Kasumi-1 (cell line): ENCODE measurements at places on chromosomes 3 and 15.

DNA sequence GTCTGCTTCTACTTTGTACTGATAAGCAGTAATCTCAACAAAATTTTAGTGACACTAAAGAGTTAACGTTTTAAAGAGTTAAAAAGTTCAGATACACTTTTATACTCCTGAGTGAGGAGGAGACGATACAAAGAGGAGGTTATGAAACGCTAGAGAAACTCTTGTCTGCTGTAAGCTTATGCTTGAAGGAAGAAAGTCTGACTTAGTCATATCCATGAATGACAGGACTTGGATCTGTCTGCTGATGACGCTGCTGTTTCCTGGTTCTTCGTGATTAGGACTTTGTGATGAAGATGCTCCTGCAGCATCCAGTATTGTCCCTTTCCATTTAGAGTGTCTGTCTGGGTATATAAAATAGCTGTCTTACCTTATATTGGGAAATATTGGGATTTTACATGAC is 15.8 kb downstream of the TCF12 start:
- no peak for DNase-seq

DNA sequence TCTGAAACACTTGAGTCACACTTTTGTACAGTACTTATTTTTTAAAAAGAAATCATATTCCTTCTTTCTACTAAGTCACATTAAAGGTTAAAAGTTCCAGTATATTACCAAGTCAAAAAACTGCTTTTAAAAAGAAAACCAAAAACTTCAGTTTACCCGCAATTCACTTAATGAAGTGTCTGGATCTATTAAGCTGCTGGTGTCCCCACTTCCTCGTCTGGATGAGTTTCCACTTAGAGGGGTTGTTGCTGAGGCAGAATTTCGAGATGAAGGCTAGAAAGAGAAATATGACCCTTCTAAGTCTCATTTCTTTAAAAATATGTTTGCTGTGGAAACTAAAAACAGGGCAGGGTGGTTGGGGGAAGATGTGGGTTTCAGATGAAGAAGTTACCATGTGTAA is 79.7 kb downstream of the LRRFIP2 start:
- DNase-seq: no peak

DNA sequence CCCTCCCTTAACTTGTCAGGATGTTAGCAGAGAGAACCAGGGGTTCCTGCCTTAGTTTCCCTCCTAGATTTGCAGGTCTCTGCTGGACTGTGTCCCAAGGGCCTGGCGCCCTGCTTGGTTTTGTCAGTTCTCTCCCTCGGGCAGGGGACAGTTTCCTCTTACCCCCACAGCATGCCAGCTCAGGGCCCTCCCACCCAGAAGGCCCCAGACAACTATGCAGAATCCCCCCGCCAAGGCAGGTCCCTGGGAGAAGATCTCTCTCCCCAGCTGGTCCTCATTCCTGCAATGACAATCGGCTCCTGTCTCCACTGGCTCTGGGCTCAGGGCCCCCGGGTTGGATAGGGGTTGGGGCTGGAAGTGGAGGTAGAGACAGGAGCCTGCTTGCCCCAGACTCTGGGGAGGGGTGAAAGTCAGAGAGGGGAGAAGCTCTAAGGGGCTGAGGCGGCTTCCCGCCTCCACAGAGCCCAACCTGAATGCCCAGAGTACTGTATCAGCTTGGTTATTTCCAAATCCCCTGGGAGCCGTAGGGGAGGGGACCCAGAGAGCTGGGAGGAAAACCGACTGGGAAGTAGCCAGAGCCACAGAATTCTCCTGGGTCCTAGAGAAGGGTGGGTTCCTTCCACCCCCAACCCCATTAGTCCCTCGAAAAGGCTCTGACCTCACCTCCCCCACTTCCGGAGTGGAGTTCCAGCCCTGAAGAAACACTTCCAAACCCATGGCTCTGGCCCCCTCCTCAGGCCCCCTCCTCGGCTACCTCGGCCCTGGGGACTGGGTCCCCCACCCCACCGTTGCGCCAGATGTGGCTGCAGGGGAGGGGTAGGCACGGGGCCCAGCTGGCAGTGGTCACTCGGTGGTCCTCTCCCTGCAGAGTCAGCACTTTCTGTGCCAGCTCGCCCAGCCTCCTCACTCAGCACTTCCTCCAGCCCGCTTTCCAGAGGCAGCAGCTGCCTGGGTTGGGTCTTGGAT is 3.8 kb upstream of the LOXL1 start:
- no peak for DNase-seq

DNA sequence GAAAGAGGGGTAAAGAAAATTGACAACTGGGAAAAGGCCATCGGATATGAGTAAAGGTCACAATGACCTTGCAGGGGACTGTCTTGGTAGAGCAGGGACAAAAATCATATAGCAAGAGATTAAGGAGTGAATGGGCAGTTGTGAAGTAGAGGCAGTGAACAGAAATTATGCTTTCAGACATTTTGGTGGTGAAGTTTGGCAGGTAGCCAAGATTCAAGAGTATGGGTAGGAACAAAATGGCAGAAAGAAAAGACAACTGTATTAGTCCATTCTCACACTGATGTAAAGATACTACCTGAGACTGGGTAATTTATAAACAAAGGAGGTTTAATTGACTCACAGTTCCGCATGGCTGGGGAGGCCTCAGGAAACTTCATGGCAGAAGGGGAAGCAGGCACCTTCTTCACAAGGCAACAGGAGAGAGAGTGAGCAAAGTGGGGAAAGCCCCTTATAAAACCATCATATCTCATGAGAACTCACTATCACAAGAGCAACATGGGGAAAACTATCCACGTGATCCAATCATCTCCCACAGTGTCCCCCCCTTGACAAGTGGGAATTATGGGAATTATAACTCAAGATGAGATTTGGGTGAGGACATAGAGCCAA is 84.0 kb downstream of the CGNL1 start:
- no peak for DNase-seq

- no peak for DNase-seq
These were observed 35.5 kb downstream of the TMEM212 start for GRCh38 chr3:171878461-171879225.
